ENCODE measurements at places on chromosomes 11 and 22.

DNA sequence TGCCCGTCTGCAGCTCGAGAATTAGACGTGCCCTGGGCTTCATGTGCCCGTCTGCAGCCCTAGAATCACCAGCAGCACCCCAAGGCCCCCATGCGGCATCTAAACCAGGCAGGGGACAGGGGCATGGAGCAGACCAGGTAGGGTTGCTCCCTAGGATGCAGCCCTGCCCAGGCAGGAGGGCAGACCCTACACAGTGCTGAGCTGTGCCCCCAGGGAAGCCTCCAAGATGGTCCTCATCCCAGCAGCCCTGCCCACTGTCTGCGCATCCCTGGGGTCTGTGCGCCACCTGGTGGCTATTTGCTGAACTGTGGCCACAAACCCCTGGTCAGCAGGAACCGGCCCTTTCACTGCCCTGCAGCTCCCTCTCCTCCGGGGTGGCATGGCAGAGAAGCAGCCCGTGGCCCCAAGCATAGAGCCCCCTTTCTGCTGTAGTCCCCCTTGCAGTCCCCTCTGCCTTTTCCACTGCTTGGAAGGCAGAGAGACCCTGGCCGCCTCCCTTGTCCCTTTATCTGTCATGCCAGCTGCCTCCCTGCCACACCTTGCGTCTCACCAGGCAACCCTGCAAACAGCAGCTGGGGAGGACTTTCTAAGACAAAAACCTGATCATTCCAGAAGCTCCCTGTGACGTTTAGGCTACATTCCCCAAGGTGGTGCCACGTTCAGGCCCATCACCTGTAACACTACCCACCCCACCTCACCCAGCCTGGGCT is 86.6 kb downstream of the KCNQ1 start:
- DNase-seq = no peak

DNA sequence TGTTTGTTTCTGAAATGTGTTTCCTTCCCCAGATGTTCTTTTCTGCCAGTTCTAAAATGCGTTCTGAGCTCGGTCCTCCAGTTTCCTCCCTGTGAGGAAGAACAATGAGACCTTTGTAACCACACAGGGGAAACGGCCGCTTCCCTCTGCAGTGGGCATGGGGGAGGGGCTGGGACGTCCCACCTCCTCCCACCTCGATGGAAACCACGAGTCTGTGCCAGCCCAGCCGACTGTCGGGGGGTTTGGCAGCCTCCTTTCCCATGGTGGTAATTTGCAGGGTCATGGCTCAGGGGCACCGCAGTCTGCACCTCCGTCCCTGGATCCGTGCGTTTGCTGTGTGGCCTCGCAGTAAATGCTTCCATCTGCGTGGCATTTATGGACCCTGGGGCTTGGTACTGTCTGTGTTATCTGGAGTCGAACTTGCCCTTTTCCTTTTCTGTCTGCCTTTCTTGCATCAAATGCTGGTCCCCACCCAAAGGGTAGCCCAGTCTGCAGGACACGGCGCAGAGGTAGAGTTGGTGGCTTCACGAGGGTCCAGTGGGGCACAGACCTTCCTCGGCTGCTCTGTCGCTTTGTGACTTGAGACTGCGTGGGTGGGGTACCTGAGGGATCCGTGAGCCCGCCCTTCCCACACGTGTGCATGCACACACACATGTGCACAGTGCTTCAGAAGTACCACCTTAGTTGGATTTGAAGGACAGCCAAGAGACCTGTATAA is 16.1 kb downstream of the LRP5 start:
- DNase-seq = no peak

DNA sequence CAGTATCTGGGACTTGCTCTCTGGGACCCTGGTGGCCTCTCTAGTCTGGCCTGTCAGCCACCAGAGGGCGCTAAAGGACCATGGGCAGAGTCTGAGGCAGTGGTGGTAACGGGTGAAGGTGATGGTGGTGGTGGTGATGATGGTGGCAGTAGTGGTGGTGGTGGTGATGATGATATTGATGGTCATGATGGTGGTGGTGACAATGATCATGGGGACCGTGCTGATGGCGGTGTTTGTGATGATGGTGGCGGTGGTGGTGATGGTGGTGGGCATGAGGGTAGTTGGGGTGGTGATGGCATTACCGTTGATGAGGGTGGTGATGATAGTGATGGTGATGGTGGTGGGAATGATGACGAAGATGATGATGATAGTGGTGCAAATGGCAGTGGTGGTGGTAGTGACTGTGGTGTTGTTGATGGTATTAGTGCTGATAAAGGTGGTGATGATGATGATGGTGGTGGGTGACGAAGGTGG is 16.0 kb downstream of the TRPM5 start:
- DNase-seq = no peak

GRCh38 chr11:37948258-37948657 is 1350.2 kb upstream of the RAG2 start:
- DNase-seq = no peak

GRCh38 chr22:48137640-48138039 is 1375.2 kb downstream of the TBC1D22A start:
- DNase-seq = no peak

DNA sequence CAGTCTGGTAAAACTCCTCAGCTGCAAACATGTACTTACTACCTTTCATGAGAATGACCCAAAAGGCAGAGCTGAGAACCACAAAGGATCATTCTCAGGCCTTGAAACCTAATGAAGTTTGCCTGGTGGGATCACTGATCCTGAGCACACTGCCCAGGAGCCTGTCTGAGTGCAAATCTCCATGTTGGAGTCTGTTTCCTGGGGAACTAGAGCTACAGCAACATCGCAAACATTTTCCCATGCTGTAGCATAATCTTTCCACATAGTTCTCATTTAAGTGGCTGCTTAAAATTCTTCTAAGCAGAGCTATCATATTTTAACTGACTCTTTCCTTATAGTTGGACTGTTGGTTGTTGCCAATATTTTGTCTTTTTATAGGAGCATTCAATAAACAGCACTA is 58.5 kb downstream of the GUCY1A2 start:
- DNase-seq = no peak

DNA sequence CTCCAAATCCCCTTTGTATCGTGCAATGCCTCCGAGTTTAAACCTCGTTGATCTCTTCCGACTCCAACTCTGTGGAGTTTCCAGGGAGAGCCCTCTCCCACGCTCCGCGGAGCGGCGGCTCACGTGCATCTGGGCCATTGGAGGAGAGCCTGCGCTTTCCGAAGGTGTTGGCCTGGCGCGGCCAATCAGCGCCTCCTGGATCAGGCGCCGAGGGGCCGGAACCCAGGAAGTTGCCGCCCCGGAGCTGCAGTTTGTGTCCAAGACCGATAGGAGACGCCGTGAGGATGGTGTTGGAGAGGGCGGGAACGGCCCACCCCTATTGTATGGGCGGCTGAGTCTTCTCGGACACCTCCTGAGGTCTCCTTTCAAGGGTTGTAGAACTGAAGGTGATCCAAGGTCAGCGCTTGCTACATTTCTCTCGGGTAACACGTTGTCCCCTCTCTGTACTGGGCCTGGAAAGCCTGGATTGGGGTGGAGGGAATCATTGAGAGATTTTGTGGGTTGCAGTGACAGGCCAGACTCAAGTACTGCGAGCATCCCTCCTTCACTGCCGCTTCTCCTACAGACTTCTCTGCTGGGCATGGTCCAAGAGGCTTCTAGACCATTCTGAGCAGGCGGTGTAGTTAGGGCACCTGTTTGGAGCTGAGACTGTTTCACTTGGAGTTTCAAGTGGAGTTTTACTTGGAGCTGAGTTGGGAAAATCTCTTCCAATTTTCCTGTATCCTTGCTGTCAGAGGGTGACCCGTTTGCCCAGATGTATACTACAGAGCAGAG is 1.7 kb downstream of the ADAMTS15 start:
- DNase-seq = no peak

DNA sequence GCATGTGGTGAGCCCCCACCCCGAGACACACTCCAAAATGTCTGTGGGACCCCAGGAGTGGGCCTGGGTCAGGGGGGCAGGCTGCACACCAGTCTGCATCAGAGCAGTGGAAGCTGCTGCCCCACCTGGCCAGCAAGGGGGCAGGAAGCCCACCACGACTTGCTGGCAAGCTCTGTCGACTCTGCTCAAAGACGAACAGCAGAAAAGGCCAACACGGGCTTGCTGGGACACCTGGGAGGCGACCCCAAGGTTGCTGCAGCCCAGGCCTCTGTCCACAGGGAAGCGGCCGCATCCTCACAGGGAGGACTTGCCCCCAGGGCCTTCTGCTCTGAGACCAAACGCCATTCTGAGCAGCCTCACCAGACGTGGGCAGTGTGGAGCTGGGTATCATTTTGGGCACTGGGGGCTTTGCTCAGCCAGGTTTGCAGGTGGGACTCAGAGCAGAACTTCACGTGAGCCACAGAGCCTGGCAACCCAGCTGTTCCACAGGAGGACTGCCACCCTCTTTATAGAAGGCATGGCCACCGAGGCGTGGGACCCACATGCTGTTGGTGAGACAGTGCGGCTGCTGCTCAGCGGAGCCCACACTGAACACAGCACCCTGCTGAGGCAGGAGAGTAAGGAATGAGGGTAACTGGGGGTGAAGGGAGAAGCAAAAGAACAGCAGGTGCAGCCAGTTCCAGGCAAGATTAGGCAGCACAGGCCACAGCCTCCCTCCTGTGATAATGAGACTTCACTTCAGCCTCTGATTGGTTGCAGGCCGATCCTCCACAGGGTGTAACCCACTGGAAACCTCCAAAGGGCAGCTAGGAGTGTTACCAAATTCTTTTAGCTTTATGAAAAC is 11.0 kb downstream of the IL17REL start:
- no peak for DNase-seq

DNA sequence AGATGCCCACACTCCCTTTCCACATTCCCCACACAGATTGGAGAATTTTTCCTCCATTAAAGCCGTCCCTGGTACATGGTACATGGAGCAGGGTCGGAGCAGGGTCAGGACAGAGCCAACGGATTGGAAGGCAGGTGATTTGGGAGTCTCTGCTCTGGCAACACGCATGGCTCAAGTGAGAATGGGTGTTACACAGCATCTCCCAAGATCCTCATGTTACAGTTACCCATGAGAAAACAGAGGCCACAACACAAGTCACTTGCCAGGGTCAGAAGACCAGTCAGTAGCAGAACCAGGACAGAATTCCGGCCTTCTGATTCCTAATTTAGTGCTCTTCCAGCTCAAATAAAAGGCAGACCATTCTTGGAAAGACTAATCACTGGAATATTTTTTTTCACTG is 7.7 kb upstream of the F2 start:
- no peak for DNase-seq

Measured in esophagus muscularis mucosa (tissue), 4 donors.